Stimulated activated naive CD8-positive, alpha-beta T cell treated with anti-CD3 and anti-CD28 coated beads, Interleukin-15, amount 100 ng/mL, for 72 hours (primary cell): ENCODE measurements at places on chromosomes 4 and X.

DNA sequence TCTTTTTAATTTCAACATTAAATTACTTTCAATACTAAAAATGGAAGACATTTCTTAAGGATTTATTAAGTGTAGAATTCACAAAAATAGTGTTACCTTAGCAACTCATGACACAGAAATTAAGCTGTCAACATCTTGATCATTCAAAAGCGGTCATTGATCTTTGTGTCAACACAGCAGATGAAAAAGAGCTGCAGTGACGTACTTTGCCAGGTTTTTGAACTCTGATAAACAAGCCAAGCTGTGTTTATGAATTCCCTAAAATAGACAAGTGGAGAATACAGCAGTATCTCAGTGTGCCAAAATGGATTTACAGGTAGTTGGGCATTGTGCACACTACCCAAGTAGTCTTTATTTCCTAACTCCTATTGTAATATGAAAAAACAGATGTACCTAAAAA, 1141.8 kb upstream of the PCDH7 start:
- no peak for DNase-seq

DNA sequence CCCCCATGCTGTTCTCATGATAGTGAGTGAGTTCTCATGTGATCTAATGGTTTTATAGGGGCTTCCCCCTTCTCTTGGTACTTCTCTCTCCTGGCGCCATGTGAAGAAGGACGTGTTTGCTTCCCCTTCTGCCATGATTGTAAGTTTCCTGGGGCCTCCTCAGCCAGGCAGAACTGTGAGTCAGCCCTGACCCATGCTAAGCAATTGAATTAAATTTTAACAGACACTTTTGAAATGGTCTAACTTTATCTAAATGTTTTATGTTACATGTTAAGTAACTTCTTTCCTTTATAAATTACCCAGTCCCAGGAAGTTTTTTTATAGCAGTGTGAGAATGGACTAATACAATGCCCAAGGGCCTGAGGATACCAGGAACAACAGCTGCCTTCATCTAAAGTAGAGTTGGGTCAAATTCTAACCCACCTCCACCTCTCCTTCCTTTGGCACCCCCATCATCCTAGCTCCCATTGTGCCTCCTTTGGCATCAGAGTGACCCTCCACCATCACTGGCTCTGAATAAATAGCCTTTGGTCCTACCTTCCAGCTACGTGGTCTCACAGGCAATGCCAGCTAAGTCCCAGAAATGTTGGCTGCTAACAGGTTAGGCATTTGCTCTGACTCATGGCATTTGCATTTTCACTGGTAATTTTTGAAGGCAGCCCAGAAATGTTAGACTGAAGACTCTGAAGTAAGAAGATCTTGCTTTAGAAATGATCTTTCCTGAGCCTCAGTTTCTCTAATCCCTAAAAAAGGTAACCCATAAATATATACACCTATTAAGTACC, 182.1 kb downstream of the MOSPD2 start:
- DNase-seq, result no peak

GRCh38 chrX:38882894-38883626, 81.8 kb downstream of the MID1IP1 start:
- no peak for DNase-seq

GRCh38 chrX:47143894-47144625, 442 bp downstream of the NDUFB11 start:
- no peak for DNase-seq

- DNase-seq, result peak; percentile 64
These were observed 507.9 kb downstream of the MID1IP1 start for GRCh38 chrX:39309018-39309635.

- no peak for DNase-seq
These were observed 155.5 kb downstream of the SLC7A11 start for GRCh38 chr4:138086611-138087041.

DNA sequence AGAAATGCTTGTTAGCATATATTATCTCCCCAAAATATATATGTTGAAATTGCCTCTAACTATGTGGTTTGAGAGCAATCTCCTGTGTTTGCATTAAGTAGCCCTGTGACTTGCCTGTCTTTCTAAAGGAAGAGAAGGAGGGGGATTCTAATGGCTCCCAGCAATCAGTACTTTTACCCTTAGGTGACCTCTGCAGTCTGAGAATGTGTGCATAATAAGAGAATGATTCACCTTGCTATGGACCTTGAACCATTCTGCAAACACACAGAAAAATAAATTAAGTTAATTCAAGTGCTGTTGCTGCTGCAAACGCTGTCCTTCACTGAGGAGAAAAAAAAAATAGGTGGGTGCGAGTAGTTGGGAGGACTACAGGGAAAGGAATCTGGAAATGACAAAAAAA, 322.2 kb downstream of the IQCM start:
- no peak for DNase-seq

DNA sequence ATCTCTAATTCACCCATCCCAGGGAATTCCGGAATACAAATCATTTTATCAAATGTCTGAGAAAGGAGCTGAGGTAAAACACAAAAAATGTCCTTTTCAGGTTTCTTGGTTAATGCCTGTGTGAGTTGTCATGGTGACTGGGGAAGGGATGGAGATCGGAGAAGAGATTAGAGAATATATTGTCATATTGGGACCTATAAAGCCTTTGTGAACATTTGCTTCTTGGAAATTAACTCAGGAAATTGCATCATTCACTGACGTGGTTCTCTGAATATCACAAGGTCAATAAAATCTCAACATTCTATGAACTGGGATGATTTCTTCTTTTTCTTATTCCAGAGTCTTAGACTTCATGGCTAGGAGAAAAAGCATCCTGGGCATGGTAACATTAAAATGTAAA, 174.8 kb upstream of the GLRA2 start:
- no peak for DNase-seq

DNA sequence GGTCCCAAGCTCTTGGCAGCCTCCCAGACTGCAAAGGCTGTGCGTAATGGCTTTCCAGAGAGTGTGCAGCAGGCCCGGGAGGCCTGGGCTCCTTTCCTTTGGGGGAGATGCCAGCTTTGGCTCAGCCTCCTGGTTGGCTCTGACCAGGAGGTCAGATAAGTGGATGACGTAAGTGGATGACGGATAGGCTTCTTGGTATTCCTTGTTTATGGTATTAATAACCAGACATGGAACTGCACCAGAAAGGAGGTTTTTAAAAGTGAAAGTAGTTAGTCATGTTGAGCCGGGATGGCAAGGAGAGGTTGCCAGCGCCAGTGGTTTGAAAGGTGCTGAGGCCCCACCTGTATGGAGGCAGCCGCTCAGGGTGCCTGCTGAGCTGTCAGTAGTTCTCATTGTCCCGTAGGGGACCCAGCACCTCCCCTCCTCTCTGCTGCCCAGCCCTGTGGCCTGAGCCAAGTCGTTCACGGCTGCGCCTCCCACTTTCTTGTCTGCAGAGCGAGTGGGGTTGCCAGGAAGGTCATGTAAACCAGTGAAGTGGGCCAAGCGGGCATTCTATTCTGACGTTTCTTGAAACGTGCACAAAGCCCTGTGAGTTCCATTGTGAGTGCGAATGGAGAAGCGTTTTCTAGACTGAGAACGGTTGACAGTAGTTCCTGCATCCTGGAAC, 28.7 kb upstream of the STOX2 start:
- DNase-seq, result no peak

DNA sequence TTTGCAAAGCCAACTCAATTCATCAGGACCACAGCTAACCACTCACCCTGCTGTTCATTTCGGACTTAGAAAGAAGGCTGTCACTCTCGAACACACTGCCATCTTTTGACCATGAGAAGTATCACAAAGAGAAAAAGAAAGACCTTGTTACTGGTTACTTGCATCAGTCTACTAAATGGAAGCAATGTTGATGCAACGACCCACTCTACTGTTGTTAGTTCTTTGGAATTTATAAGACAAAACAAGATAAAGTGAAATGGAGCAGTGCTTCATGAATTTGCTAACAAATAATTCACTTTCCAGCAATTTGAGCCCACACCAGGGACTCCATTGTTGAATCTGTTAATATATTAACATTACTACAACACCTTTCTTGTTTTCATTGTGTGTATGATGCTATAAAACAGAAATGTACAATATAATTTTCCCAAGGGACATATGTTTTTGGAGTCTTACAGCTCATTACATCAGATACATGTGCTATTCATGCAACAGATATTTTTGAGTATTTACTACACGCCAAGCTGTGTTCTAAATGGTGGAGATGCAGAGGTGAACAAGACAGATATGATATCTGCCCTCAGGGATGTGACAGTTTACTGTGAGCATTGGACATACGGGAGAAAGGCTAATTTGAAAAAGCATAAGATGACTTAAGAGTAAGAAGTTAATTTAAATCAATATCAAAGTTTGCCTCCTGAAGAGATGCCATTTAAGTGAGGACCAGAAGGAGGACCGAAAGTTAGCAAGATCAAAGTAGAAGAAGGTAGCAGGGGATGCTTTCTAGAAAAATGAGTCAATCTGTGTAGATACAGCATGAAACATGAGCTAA, 87.2 kb downstream of the AREG start:
- peak; percentile 17 for DNase-seq

DNA sequence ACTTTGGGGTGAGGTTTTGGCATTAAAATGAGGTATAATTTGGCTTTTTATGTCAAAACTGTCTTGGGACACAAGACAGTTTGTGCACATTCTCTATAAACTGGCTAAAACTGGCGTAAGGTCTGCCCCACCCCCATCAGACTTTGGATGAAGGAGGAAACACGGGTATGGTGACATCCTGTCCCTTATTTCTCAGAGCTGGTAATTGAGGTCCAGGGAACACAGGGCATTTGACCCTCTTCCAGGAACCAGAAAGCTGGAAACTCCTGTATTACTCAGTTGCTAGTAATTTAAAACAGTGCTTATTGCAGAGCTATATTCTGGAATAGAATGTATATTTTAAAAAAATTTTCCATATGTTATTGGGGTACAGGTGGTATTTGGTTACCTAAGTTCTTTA, 78.8 kb downstream of the SLC16A2 start:
- DNase-seq, result no peak

DNA sequence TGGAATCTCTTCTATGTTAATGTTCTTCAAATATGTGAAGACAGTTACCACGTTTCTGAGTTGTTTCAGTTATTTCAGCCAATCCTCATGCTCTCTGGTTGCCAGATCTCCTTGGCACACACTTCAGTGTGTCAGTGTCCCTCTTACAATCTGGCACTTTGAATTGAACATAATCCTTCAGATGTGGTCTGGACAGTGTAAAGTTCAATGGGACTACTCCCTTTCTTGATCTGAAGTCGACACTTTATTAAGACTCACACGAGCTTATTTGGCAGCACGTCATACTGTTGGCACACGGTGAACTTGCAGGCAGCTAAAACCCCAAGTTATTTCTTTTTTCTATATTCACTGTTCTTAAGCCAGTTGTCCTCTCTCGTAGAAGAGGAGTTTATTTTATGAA, 28.2 kb downstream of the ARSJ start:
- DNase-seq, result no peak

- DNase-seq, result no peak
These were observed 59.8 kb upstream of the MAML3 start for GRCh38 chr4:140213749-140214148.

DNA sequence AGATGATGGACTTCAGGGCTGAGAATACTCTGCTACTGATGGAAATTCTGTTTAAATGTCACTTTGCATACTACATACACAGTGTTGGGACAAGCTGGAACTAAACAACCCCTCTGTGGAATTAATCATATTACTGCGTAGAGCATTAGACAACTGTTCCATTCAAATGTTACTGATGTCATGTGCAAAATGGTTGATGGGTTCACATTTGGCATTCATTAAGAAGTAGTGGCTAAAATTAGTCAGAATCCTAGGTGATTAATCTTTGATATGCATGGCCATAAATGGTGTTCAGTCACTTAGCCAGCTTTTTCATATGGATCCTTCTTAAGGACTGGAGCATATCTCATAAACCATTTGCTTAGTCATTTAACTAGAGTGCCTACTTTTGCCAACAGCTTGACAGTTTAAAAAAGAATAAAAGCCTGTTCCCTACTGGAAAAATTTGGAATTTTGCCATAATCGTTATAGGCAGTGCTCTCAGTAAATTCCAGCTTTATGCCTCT, 105.2 kb downstream of the RNF150 start:
- DNase-seq, result no peak

DNA sequence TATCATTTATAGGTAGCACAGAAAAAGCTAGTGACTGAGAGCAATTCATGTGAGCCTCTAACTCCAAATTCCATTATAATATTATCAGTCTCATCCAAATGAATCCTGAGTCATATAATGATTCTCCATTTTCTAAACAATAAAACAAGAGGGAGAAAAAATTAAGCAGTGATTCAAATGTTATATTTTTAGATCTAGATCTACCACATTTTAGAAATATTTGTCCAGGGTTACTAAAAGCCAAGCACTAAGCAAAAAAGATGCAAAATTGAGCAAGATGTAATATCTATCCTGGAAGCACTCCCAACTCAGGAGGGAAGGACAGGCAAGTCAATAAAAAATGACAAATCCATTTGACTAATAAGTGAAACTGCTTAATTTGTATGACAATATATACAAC, 172.8 kb downstream of the FBXW7 start:
- DNase-seq, result no peak

DNA sequence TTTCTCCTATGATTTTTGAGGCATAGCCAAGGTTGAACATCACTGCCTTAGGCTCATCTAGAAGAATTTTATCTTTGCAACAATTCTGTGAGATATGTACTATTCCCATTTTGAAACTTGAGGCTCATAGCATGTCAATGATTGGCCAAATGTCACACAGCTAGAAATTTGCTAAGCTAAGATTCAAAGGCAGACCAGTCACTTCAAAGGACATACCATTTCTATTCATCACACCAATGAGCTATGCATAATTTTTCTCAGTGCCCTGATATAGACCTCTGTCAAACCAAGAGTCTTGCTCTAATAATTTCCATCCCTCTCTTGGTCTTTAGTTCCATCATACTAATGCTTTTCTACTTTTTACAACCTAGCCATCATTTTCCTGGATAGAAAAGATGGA, 27.6 kb upstream of the SERTM2 start:
- no peak for DNase-seq

GRCh38 chr4:19025031-19025430, 1003.5 kb upstream of the LCORL start:
- DNase-seq, result no peak

DNA sequence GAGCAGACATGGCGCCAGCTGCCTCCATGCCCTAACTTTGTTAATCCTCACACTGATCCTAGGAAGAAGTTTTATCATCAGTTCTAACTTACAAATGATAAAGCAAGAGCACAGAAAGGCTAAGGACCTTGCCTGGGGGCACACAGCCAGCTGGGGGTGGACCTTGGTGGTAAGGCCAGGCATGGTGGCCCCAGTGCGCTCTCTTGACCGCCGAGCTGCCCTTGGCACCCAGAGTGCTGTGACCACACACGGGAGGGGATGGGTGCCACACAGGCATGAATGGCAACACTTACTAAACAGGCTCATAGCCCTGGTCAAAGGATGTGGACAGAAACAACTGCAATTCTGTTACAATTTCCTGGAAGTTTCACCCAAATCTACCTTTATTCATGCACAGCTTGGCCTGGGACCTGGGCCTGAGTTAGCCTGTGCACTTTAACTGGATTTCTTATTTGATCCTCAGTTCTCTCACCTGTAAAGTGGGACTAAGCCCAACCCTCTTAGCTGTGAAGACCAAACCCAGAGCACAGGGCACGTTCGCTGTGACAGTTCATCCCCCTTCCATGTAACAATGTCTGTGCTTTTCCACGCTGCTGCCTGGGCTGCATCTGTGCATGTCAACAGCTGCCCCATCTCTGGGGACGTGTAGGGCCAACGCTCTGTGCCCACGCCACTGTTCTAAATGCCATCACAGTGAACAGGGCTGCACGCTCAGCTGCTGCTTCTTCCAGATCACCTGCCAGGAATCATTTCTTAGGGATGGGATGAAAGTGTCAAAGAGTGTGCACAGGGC, 44.8 kb downstream of the ACOX3 start:
- no peak for DNase-seq

GRCh38 chrX:46739736-46740135, 19.2 kb downstream of the SLC9A7 start:
- no peak for DNase-seq
